ENCODE measurements at places on chromosomes 16 and 17.

- no peak overlapping the region for H3K27ac ChIP-seq
- peaks cover 40% of the 10 kb centered on the region for H3K27me3 ChIP-seq
- H3K36me3 ChIP-seq = no peaks in the 10 kb centered on the region
- no peak overlapping the region for H3K4me3 ChIP-seq
These were observed 105.8 kb upstream of the CDH5 start for GRCh38 chr16:66260522-66261254.

- H3K4me1 ChIP-seq = no peaks in the 10 kb centered on the region
- H3K27me3 ChIP-seq = no peaks in the 10 kb centered on the region
- no peak overlapping the region for H3K27ac ChIP-seq
- no peak for DNase-seq
- no peak overlapping the region for H3K4me3 ChIP-seq
These were observed 68.0 kb upstream of the SIAH1 start for GRCh38 chr16:48452991-48453760.

GRCh38 chr17:8123695-8124349, at the start of gene HES7:
HES7 (minus strand) TSS chr17:8124106; CDS start chr17:8124084, 22 bp downstream.
- no peak within 1 kb of the TSS for H3K27ac ChIP-seq
- no peaks in the 10 kb centered on the region for H3K27me3 ChIP-seq
- DNase-seq = no peak
- H3K4me1 ChIP-seq = peaks cover 71% of the 10 kb centered on the region
- no peaks in the 10 kb centered on the region for H3K36me3 ChIP-seq

GRCh38 chr17:75996665-75997590, 3.7 kb upstream of the CDK3 start:
- DNase-seq = no peak
- H3K4me3 ChIP-seq = no peak overlapping the region
- peaks cover 6% of the 10 kb centered on the region for H3K4me1 ChIP-seq
- peaks cover 3% of the 10 kb centered on the region for H3K36me3 ChIP-seq
- no peaks in the 10 kb centered on the region for H3K27me3 ChIP-seq

- DNase-seq = no peak
- H3K4me1 ChIP-seq = peaks cover 16% of the 10 kb centered on the region
- H3K27me3 ChIP-seq = no peaks in the 10 kb centered on the region
- H3K36me3 ChIP-seq = no peaks in the 10 kb centered on the region
- H3K4me3 ChIP-seq = no peak overlapping the region
These were observed 114.0 kb upstream of the METRNL start for GRCh38 chr17:82965371-82965770.

DNA sequence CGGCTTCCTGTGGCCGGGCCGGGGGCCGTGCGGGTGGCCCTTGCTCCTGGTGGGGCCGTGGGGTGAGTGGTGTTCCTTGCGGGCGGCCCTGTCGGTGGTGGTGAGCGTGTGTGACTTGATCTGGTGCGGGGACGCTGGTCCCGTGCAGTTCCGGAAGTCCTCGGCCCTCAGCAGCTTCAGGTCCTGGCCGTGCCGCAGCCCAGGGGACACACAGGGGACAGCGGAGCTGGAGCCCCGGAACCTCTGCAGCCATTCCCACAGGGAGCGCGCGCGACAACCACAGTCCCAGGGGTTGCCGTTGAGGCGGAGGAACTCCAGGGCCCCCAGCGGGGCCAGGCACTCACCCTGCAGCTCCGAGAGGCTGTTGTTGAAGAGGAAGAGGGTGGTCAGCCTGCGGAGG, 88.4 kb downstream of the RTN4RL1 start:
- DNase-seq = no peak
- H3K4me3 ChIP-seq = no peak overlapping the region
- no peaks in the 10 kb centered on the region for H3K36me3 ChIP-seq
- H3K27ac ChIP-seq = no peak overlapping the region

GRCh38 chr17:27920569-27920968, 27.4 kb upstream of the LYRM9 start:
- no peaks in the 10 kb centered on the region for H3K36me3 ChIP-seq
- no peak overlapping the region for H3K27ac ChIP-seq
- no peak for DNase-seq
- H3K27me3 ChIP-seq = peaks cover 11% of the 10 kb centered on the region
- H3K4me3 ChIP-seq = no peak overlapping the region
